ENCODE measurements at places on chromosomes 5 and 9. TPM values are rescaled to one million over a fixed set of nuclear protein-coding genes. Genes with fewer than 3 reads are reported as not detected.

The MTX3 gene
- 24.1 TPM for total RNA-seq

The PPP1R26 gene
- total RNA-seq = 50.2 TPM

The IL4 gene
- not detected for total RNA-seq

The SVEP1 gene
- 0.42 TPM for total RNA-seq

The AJM1 gene
- 5.1 TPM for total RNA-seq

The FGD3 gene
- 12.0 TPM for total RNA-seq

All from progenitor cell of endocrine pancreas (in vitro differentiated cells).